Activated CD8-positive, alpha-beta memory T cell treated with anti-CD3 and anti-CD28 coated beads for 1 hour (primary cell): ENCODE measurements at places on chromosomes 3 and 15.

DNA sequence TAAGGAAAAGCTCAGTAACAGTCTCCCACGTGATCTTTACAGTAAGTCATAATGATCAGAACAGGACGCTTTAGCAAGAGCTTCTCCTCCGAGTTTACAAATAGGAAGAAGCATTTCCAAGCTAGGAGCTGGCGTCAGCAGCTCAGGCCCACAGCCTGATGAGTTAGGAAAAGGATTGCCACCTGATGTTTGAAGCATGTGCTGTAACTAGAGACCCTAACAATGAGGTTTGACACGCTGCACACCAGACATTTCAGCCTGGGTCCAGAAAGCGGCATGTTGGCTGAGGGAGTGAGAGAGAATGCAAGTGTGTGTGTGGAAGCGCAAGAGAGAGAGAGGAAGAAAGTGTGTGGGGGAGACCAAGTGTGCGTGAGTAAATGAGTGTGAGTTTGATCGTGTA lies 47.3 kb downstream of the TLE3 start:
- no peak for DNase-seq

DNA sequence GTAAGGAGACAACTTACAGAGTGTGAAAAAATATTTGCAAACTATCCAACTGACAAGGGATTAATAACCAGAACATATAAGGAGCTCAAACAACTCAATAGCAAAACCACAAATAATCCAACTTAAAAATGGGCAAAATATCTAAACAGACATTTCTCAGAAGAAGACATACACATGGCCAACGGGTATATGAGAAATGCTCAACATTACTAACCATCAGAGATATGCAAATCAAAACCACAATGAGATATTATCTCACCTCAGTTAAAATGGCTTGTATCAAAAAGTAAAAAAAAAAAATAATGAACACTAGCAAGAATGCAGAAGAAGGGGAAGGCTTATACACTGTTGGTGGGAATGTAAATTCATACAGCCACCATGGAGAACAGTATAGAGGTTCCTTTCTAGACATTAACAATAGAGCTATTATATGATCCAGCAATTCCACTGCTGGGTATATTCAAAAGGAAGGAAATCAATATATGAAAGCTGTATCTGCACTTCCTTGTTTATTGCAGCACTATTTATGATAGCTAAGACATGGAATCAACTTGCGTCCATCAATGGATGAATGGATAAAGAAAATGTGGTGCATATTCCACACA lies 998.6 kb downstream of the NAALADL2 start:
- no peak for DNase-seq

DNA sequence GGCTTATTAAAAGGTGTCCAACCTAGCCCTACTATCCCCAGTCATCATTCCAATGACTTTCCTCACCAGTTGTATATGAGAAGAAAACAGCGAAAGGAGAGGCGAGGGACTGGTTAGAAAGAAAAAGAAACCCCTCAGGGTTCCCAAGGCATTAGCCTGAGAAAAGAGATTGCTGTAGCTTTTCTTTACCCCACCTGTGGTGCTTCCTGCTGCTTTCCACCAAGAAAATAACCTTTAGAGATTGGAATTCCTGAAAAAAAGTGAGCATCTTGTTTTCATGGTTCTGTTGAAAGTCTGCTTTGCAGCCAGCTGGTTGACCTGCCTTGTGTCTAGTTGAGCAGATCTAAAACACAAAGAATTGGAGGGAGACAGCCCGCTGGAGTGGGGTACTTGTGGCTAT lies 196.4 kb downstream of the CADPS start:
- no peak for DNase-seq

GRCh38 chr3:144105542-144105941 lies 133.9 kb downstream of the DIPK2A start:
- no peak for DNase-seq

- no peak for DNase-seq
Measured at GRCh38 chr3:146493221-146493620, 23.9 kb upstream of the PLSCR2 start.

GRCh38 chr3:16183601-16184270 lies 9.3 kb downstream of the GALNT15 start:
- no peak for DNase-seq

- no peak for DNase-seq
Measured at GRCh38 chr15:23594252-23594770, 28.8 kb downstream of the MKRN3 start.

- DNase-seq: no peak
Measured at GRCh38 chr3:3586843-3587646, 212.2 kb upstream of the LRRN1 start.

GRCh38 chr15:25989327-25989726 lies 126.2 kb upstream of the ATP10A start:
- DNase-seq: no peak

GRCh38 chr3:133941415-133941821 lies 45.7 kb upstream of the RAB6B start:
- DNase-seq: no peak

- no peak for DNase-seq
Measured at GRCh38 chr15:39787479-39787878, 4.8 kb upstream of the FSIP1 start.

DNA sequence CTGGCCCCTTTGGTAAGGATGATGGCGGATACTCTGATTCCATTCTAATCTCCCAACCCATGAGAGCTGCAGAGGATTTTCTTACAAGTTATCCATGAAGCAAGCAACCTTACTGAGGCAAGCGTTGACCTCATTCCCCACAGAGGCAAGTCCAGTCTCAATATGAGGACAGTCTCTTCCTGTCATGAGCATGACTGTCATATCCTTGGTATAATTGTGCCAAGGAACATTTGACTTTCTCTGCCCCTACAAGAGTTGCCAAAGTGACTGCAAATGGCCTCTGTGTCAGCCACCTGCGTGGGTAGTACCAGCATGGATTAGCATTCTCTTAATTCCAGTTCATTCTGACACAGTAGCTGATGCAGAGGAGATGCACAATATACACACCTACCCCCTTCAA lies 71.2 kb upstream of the TMEM158 start:
- no peak for DNase-seq

DNA sequence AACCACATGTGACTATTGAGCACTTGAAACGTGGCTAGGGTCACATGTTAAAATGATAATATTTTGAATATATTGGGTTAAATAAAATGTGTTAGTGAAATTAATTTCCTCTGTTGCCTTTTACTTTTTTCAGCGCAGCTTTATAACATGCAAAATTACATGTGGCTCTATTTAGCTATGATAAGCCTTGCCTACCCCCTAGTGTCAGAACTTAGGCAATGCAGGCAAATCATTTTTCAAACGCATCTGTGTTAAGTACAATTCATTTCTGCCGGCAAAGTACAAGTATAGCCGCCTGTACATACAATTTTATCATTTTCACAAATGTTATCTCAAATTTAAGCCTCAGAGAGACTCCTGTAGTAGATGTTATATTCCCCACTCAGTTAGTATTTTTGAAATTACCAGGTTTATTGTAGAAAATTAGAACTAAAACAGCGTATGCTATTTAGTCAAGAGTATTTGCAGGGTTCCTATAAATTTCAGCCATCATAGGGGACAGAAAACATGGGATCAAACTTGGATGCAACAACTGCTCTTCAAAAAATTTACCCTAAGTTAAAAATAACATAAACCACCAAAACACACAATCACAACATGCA lies 56.1 kb downstream of the TAFA4 start:
- DNase-seq: no peak
